GDM1 (cell line): ENCODE measurements at places on chromosomes 1 and 21.

DNA sequence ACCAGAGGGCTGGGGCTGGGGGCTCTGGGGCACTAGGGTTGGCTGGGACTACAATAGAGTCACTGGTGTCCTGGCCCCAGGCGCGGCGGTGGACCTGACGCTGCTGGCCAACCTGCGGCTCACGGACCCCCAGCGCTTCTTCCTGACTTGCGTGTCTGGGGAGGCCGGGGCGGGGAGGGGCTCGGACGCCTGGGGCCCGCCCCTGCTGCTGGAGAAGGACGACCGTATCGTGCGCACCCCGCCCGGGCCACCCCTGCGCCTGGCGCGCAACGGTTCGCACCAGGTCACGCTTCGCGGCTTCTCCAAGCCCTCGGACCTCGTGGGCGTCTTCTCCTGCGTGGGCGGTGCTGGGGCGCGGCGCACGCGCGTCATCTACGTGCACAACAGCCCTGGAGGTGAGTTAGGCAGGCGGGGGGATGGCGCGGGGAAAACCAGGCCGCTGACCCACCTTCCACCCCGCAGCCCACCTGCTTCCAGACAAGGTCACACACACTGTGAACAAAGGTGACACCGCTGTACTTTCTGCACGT, 4.1 kb downstream of the TIE1 start:
- DNase-seq = no peak

DNA sequence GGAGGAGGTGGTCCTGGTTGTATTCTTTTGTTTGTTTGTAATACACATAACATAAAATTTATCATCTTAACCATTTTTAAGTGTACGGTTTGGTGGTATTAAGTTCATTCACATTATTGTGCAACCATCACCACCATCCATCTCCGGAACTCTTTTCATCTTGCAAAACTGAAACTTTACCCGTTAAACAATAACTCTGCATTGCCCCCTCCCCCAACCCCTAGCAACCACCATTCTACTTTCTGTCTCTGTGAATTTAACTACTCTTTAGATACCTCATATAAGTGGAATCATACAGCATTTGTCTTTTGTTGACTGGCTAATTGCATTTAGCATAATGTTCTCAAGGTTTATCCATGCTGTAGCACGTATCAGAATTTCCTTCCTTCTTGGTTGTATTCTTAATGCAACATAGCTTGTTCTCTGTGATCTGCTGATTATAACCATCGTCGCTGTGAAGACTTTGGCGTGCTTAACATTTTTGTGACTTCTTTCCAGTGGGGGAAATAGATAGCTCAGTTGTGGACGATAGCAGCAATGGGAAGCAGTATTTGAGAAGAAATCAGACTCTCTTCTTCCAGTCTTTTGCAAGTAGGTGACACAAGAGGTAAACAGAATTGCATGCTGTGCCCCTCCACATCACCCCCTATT, 117.5 kb upstream of the HOOK1 start:
- DNase-seq = no peak

GRCh38 chr1:59554011-59554663, 257.2 kb downstream of the FGGY start:
- no peak for DNase-seq

DNA sequence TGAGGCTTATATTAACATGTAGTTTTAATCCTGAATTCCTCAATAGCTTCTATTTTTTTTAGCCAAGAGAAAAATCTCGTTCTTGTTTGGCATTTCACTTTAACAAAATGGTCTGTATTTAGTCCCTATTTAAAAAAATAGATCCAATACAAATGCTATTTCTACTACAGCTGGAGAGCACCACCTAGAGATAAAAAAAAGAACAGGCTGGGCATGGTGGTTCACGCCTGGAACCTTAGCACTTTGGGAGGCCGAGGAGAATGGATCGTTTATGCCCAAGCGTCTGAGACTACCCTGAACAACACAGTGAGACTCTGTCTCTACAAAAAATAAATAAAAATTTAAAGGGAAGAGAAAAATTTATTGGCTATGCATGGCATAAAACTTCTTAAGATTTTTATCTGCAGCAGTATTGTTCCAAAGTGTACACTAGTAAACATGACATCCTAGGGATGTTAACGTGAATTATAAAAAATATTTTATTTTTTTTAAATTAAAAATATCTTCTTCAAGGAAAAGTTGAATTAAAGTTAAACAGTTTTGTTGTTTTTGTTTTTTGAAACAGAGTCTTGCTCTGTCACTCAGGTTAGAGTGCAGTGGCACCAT, 4.4 kb downstream of the ST7L start:
- no peak for DNase-seq

DNA sequence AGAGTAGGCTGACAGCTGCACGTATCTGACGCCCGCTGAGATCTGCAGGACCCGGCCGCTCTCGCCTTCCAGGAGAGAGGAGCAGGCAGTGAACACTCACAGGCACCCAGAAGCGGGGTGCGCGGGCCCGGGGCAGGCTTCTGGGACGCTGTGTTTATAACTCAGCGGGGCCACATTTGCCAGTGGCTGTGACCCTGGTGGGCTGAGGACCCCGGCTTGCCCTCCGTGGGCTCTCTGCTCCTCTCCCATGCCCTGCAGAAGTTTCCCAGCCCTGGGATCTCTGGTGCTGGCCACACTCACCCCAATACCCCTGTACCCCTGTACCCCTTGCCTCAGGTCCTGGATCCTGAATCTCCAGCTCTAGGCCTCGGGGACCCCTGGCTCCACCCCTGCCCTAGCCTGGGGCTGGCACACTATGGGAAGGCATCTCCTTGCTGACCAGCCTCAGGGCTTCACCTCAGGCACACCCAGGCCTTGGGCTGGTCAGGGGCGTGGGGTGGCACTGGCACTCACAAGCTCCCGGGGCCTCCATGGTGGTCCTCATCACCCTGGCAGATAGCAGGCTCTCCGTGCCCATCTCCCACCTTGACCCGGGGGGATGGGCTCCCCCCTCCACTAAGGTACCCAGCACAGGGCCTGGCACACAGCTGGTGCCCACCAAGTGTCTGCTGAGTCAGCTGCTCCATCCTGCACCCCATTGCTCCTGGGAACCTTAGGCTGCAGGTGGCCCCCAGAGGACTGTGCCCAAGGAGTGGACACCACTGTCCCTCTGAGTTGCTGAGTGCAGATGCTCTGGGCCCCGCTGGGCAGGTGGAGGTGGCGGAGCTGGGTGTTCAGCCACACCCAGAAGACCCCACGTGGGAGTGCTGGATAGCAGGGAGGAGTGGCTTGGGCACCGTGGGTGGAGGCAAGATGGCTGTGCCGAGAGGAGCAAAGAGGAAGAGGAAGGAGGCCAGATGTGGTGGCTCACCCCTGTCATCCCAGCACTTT, 32.4 kb downstream of the MORN1 start:
- no peak for DNase-seq

- DNase-seq = no peak
Observed at GRCh38 chr1:78081980-78082860, 36.5 kb downstream of the GIPC2 start.

GRCh38 chr1:54543729-54544496, 4.1 kb upstream of the ACOT11 start:
- no peak for DNase-seq

DNA sequence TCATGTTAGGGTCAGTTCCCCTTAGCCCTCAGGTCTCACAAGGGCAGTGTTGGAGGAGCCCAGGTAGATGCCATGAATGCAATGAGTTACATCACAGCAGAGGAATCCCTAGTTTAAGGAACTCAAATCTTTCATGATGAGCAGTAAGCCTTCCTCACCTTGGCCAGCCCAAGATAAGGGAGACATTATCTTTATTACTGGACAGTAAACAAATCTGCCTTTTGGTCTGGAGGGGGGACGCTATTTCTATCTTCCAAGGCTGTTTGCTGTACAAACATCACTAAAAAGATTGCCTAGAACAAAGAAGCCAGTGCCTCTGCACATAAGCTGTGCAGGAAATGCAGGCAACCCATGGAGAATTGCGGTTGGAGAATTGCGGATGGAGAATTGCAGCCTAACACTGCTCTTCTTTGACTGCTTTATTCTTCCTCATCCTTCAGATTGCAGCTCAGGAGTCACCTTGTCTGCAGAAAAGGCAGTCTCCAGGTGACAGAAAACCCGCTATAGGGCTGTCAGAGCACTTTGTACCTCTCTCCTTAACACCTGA, 2.3 kb upstream of the CHI3L1 start:
- no peak for DNase-seq

DNA sequence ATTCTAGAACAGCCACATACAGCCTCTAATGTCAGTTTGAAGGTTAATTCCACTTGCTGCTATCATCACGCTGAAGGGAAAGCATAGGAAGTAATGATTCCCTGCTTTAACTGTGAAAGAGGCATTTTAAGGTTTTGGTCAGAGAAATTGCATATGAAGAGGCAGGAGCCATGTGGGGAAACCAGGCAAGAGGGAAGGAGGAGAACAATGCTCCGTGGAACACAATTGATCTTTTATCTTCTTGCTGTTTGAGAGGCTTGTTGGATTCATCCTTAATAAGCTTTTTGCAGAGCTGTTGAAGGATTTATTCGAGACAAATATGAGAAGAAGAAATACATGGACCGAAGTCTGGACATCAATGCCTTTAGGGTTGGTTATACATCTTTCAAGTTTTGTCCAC, 35.9 kb downstream of the SMAP2 start:
- no peak for DNase-seq

DNA sequence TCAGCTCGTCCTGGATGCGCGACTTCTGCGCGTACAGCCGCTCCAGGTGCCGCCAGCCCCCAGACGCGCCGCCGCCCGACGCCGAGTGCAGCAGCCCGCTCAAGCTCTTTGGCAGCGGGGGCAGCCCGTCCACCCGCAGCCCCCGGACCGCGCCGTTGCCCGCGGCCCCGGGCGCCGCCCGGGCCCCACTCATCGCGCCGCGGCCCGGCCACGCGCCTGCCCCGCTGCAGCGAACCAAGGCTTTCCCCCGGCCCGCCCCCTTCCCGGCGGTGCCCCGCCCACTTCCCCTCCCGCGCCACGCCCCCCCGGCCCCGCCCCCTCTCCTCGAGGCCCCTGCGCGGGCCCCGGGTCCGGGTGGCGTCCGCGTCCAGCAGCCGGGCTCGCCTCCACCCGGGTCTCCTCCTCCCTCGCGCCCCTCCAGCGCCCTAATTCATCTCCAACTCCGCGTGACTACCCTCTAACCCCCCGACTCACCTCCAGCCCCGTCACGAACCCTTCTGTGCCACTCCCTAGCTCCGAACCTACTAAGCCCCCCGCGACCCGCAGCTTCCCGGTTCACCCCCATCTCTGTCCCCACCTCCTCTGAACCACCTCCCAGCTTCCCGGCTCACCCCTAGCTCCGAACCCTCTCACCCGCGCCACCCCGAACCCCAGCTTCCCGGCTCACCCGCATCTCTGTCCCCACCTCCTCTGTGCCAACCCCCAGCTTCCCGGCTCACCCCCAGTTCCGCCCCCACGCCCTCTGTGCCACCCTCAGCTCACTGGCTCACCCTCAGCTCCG, at the start of gene FAM89A:
Gene FAM89A, minus strand, starts transcription at position 236 of the 781 bp plus-strand sequence. Its CDS starts 43 bp downstream, at position 193.
- no peak for DNase-seq

- DNase-seq = no peak
Observed at GRCh38 chr1:236800002-236800620, 5.0 kb downstream of the MTR start.

DNA sequence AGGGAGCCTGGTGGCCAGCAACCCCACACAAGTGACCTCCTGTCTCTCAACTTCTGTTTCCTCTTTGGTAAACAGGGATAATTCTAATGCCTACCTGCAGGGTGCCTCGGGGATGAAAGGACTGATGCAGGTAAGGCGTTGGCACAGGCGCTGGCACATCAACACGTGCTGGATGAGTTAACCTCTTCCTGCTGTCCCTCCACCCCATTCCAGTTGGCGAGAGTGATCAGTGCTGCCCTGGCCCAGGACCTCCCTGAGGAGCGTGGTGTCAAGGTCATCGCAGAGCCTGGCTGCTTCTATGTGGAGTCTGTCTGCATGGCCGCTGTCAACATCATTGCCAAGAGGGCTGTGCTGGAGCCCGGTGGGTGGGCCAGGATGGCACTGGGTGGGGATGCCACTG, 69.1 kb upstream of the TINAGL1 start:
- DNase-seq = no peak

DNA sequence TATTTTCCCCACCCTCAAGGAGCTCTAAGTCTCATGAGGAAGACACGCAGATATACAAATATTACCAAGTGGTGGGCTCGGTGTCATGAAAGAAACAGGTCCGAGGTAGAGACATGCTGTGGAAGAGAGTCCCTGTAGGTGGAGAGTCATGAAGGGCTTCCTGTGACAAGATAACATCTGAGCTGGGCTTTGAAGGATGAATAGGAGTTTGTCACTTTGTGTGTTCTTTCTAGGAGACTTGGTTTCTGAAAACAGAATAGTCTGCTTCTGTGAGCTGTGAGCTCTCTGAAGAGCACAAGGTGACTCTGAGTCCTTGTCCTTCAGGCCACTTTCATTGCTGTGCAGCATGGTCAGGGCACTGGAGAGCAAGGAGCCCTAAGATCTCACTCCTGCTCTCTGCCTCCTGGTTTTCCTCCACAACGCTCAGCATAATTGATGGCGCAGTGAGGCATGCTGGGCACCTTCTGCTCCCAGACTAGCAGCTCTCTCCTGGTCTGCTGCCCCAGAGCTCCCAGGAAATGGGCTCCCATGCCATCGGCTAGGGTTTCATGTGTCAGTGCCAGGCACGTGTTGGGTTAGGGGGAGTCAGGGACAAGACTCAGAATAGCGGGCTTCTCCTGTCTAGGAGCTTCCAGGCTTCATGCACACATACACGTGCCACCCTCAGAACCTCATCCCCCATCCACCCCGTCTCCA, 209.9 kb upstream of the CSF3R start:
- DNase-seq = no peak

DNA sequence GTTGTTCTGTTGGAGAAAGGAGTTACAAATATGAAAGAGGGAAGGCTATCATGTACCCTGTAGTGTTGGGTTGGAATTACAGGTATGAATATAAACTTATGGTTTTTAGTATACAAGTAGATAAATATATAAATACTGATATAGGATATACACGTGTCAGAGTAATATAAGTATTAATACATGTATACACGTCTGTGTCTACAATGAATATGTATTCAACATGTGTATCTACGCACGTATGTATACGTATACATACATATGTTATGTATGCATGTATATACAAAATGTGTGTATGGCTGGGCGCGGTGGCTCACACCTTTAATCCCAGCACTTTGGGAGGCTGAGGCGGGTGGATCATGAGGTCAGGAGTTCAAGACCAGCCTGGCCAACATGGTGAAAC, 17.9 kb downstream of the ACBD6 start:
- no peak for DNase-seq

DNA sequence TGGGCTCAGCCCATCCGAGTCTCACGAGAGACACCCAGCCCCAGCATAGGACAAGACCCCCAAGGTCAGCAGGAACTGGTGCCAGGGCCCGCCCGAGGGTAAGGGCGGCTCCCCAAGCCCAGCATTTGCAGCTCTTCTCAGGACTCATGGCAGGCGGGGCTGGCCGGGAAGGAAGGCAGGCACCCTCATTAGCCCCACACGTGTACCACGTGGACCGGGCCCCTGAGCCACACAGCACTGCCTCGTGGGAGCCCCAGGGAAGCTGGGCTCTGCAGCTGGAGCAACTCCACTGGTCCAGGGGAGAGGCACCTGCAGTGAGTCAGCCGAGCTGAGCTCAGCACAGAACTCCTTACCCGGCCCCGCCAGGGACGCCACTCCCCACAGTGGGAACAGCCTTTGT, 97.7 kb upstream of the IFFO2 start:
- no peak for DNase-seq

- no peak for DNase-seq
Observed at GRCh38 chr1:237701534-237701933, 189.2 kb downstream of the ZP4 start.
